ENCODE measurements at places on chromosomes 2 and 18.

DNA sequence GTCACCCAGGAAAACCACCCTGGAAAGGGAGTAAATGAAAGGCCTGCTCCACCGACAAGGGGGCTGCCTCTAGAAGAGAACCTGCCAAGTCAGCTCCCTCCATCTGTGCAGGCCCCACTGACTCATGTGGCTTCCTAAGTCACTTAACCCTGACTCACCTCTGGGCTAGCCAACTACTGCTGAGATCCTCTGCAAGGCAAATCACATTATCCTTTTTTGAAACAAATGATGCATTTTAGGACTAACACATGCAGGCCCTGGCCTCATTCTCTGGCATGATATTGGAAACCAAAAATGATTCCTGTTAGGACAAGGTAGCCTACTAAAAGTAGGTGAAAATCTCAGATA lies 474.6 kb downstream of the EPHA4 start:
- DNase-seq = no peak

GRCh38 chr2:216217904-216218260 lies 108.7 kb downstream of the XRCC5 start:
- DNase-seq = no peak

DNA sequence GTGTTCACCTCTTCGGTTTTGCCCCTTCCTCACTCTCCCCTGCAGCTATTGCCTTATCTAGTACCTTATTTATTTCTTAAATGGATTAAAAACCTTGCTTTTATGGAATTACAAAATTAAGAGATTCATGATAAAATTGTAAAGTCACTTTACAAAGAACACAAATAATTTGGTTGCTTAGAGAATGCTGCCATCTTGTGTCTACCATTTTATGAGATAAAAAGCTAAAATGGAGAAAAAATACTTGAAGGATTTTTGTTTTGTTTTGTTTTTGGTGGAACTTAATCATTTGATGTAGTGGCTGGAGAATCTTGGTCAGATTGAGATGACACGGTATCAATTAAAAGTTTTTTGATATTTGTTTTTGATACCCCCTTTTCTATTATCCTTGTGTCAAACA lies 69.6 kb downstream of the R3HDM1 start:
- no peak for DNase-seq

DNA sequence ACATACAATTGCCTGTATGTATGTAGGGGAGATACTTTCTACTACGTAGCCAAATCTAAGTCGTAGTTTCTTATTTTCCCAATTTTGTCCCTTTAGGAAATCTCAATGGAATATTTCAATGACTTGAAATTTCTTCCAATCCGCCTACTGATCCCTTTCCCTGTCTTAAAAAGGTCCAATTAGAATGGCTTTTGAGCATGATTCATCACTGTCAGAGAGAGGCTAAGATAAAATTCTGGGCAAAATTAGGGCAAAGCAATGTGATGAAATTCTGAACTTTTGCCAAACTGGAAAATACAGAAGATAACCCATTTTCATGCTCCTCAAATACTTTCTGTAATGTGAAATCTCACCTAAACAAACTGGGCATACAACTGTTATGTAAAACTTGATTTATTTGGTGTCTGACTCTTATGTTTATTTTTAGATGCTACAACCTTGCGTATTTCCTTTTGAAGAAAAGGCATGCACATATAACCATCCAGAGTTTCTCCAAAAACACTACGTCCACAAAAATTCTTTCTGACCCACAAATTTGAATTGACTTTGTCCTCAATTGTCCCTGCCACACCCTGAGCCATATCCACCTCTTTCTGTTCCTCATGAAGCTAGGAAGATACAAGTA lies 147.1 kb downstream of the IKZF2 start:
- DNase-seq = no peak

DNA sequence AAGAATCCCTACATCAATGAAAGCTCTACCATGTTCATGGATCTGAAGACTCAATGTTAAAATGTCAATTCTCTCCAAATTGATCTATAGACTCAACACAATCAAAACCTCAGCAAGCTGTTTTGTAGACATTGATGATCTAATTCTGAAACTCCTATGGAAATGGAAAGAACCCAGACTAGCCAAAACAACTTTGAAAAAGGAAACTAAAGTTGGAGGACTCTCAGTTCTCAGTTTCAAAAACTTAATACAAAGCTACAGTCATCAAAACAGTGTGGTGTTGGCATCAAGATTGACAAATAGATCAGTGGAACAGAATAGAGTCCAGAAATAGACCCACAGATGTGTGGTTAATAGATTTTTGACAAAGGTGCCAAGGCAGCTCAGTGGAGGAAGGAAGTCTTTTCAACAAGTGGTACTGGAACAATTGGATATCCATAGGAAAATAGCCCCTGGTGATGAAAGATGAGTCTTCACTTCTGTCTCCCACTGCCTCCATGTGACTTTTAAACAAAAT lies 30.4 kb downstream of the LBH start:
- DNase-seq = no peak

DNA sequence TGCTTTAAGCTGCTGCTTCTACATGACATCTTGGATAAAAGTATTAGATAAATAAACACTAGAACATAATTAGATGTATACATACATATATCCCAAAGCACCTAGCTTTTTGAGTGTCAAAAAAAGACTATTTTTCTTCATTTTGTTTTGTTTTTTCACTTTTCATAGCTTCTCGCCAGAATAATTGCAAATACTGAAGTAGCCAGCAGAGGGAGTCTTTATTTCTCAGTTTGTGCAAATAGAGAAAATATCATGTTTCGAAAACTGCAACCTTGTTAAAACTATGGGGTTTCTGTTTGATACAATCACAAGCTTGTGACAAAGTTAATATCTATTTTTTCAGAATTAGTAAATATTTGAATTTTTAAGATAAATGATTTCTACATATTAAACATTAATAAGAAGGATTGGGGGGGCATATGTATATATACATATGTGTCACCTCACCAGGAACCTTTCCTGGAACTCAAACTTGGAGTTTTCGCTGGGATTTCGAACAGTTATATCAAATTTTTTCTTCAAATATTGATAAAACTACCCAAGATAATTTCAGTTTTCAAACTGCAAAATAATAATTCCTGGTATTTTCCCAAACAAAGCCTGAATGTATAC lies 61.0 kb downstream of the GRB14 start:
- DNase-seq = no peak

DNA sequence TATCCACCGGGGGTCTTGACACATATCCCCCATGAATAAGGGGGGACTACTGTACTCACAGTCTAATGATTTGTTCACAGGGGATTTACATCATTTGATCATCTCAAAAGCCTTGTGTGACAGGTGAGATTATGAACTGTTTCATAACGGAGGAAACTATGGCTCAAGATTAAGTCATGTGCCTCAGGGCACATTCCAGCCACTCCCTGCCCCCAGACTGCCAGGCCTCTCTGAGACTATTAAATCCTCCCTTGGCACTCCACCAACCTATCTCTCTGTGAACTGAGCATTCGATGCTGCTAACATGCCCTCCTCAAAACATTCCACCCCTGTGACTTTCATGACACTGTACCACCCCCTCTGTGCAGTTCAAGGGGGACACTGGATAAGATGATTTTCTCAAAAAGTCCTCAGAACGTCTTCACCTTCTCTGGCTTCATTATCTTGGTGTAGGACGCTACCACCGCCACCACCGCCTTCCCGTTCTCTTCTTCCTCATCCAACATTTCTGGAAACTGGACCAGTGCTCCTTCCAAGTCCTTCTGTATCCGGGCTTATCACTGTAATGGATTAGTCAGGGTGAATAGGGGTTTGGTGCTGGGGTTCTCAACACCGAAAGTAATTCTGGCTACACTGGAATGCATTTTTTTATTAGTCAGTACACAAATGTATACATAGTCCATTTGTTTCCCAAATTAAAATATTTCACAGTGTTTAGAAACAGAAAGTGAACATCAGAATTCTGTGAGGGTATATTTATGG lies 169.6 kb downstream of the KCNS3 start:
- DNase-seq = no peak

GRCh38 chr2:16226943-16227664 lies 286.8 kb downstream of the MYCN start:
- DNase-seq = no peak

DNA sequence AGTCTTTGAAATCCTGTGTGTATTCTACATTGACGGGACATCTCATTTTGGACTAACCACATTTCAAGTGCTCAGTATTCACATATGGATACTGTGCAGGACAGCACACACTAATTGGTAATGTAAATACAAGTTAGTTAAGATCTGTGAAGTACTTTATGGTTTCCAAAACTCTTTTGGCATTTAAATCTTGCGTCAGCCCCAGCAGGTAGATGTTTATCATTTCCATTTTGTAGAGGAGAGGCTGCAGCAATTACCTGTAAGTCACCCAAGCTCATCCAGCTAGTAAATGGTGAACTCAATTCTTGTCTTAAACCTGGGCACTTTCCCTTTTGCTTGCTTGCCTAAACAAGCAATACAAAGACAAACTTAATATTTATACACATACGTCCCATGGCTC lies 1.6 kb upstream of the NAGK start:
- DNase-seq = no peak

GRCh38 chr2:134445985-134446382 lies 192.1 kb downstream of the MGAT5 start:
- DNase-seq = no peak

- DNase-seq = no peak
Observed at GRCh38 chr2:62306751-62307468, 111.0 kb downstream of the B3GNT2 start.

GRCh38 chr2:209523867-209524266 lies 100.0 kb downstream of the MAP2 start:
- DNase-seq = no peak

DNA sequence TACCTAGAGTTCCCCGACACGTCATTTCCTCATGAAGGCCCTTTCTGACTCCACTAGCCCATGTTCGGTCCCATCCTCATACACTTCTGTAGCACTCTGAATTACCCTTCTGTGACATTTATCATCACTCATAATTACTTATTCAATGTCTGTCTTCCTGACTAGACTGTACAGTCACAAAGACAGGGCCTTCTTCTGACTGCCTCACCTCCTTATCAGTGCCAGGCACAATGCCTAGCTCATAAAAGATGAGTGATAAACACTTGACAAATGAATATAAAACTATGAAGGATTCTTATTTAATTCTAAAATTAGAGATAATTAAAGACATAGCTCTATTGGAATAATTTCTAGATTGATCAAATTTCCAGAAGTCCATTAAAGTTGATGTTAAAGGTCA lies 1.4 kb upstream of the UBXN4 start:
- DNase-seq = no peak

DNA sequence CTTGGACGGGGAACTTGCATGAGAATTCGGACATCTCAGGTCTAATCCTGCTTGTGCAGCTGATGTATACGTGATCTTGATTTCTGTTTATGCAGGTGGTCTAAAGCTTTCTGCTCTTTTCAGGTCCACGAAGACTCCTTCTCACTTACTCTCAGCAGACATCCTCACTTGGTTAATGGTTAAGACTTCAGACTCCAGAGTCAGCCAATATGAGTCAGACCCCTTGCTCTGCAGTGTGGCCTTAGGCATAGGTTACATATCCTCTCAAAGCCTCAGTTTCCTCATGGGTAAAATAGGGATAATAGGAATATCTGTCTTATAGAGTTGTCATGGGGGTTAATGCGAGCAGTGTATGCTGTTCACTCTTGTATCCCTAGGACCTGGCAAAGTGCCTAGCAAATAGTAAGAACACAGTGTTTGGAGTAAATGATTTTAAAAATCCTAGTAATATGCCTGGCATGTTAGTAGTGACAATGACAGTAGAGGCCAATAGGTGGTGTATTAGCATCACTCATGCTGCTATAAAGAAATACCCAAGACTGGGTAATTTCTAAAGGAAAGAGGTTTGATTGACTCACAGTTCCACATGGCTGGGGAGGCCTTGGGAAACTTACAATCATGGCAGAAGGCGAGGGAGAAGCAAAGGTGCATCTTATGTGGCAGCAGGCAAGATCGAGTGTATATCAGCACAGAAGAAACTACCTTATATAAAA lies 42.3 kb downstream of the XRCC5 start:
- DNase-seq = no peak

DNA sequence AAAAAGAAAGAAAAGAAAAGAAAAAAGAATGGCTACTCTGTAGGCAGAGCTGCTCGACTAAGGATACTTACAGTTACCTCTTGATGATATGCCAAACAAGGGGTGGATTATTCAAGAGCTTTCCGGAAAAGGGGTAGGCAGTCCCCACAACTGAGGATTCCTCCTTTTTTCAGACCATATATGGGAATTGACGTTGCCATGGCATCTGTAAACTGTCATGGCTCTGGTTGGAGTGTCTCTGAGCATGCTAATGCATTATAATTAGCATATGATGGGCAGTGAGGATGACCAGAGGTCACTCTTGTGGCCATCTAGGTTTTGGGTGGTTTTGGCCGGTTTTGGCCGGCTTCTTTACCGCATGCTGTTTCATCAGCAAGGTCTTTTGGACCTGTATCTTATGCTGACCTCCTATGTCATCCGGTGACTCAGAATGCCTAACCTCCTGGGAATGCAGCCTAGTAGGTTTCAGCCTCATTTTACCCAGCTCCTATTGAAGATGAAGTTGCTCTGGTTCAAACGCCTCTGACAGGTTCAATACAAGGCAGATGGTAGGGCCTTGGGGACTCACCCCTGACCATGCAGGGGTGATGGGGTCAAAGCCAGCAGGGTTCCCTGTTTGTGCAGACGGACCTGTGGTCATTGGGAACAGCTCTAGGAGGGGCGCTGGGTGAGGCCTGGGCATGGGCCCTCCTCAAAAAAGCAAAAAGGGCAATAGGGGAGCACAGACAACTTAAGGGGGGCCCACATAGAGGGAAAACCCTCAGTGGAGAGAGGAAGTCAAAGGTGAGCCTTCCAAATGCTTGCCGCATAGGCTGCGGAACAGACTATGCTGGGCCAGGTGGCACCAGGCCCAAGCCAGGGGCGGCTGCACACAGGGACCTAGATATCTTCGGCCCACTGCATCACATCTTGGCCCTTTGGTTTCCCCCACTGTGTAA lies 251.2 kb upstream of the RAB6C start:
- no peak for DNase-seq

DNA sequence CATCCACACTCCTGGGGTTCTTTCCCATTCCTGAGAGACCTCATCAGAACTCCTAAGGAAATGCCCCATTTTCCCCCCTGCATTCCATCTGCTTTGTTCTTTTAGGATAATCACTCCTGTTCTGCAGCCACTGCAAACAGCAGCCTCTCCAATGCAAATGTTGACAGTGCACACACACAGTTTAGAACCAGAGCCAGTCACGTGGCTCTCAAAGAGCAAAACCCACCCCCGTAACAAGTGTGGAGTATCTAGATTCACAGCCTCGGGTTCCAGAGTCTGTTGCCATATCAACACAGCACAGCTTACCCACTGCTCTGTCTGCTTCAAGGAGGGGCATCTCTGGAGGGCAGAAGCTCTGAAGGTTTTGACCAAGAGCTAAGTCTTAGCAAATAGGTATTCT lies 180.0 kb downstream of the NAPG start:
- DNase-seq = no peak

GRCh38 chr2:216574046-216574445 lies 59.2 kb upstream of the IGFBP2 start:
- DNase-seq = no peak

Data from brain pericyte (primary cell).